Mucosa of gallbladder (tissue), 1 donor: ENCODE measurements at places on chromosomes 12 and 14. TPM values are rescaled to one million over a fixed set of nuclear protein-coding genes. Genes with fewer than 3 reads are reported as not detected.

GRCh38 chr12:128790653-128791373 is 32.9 kb downstream of the SLC15A4 start:
- no peak for DNase-seq

GRCh38 chr14:21414137-21414631 is 30.4 kb upstream of the SUPT16H start:
- DNase-seq = no peak

GRCh38 chr12:104213952-104214351 is 1.6 kb upstream of the TXNRD1 start:
- peak; percentile 21 for DNase-seq

DNA sequence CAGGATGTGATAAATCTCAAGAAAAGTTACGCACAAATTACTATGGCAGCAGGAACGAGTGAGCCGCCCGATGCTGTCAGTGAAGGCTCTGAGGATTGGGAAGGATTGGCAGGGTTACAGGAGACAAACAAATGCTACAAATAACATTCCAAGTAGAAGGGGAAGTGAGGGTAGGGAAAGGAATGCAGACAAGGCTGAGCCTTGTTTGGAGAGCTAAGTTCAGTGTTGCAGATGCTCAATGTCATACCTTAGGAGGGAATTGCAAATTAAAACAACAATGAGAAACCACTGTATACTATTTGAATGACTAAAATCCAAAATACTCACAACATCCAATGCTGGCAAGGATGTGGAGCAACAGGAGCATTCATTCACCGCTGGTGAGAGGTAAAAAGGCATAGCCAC is 1.3 kb downstream of the CLEC9A start:
- no peak for DNase-seq

DNA sequence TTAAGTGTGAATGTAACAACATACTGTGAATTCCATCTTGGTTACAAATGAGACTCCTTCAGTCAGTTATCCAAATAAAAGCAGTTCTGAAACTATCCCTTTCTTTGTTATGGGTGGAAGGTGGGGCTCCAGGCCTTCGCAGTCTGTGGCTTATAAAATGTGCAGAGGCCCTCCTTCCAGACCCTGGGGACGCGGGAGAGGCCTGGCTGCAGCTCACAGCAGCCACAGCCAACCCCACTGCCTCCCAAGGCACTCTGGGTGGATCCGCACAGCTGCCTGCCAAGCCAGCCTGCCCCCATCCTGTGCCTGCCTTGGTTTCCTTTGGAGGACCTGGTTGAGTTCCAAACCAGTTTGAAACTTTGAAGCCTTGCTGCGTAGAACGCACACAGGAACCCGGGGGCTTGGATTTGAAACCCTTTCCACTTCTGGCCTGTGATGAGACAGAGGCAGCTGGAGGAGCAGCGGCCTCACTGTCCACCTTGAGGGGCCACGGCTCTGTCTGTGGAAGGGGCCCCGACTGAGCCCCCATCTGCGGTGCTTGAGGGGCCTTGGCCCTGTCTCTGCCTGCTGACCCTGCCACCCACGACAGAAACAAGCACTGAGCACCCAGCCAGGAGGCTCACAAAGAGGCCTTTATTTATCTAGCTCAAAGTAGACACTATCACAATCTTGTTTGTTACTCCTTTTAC is 30.4 kb downstream of the CCNK start:
- DNase-seq = no peak

GRCh38 chr12:103858953-103859601 is 18.0 kb upstream of the NT5DC3 start:
- DNase-seq = peak; percentile 86

DNA sequence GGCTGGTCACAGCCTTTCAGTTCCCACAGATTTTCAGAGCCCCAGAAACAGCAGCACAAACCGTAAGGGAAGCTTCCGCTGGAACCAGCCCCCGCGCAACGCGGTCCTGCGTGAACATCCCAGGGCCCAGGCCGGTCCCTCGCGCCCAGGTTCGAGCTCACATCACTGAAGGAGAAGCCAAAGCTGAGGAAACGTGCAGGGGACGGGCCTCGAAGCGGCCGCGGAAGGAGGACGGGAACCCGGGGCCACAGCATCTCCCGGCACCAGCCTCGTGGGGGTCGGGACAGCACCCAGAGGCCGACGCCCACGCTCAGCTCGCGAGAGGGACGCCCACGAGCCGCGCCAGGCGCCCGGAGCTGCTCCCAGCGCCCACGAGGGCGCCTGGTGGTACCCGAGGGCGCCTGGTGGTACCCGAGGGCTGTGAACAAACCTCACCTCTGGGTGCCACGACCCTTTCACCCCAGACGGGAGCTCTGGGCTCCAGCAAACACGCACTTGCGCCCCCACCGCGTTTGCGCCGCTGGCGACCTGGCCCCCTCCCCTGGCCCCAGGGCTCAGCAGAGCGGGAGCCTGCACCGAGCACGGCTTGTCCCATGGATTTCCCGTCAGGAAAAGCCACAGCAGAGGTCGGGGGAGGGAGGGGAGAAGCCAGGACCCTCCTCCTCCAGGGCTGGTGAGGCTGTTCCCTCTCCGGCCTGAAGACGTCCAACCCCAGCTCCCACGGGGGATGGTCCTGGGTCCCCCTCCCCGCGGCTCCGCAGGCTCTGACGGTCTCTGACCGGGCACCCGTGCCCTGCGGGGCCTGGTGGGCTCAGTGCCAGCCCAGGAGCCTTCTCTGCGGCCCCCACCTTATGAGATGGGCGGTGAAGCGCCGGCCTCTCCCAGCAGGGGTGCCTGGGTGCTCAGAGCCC is 6.9 kb downstream of the LRCOL1 start:
- no peak for DNase-seq

DNA sequence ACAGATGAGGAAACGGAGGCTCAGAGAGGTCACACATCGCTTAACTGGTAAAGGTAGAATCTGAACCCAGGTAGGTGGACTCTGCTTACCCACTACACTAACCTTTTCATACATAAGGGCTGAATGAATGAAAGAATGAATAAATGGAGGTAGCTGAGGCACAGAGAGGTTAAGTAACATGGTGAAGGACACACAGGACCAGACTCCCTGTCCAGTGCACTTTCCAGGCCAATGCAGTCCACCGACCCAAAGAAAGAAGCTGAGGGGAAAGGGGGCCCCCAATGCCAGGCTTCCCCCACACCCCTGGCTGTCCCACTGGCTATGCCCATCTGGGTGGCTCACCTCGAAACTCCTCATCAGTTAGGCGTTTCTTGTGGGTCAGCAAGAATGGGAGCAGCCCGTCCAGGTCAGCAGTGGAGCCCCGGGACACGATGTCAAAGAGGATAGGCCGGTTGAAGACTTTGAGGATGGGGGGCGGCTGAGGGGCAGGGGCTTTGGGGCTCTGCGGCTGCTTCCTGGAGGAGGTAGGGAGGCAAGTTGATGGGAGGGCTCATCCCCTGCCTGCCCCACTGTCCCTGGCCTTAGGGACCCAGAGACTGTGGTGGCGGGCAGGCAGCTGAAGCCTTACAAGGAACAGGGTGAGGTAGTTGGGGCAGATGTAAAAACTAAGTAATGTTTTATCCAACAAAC is 25.1 kb downstream of the TRPV4 start:
- DNase-seq = no peak

- no peak for DNase-seq
These were observed 45.5 kb downstream of the TSPAN11 start for GRCh38 chr12:30972035-30972434.

ADAM20 gene
- total RNA-seq = 0.60 TPM

NUAK1 gene
- 11.4 TPM for total RNA-seq
